ENCODE measurements at places on chromosomes 1 and 21. TPM values are rescaled to one million over a fixed set of nuclear protein-coding genes. Genes with fewer than 3 reads are reported as not detected.

- no peak for DNase-seq
Observed at GRCh38 chr1:183223467-183223866, 37.4 kb downstream of the LAMC2 start.

DNA sequence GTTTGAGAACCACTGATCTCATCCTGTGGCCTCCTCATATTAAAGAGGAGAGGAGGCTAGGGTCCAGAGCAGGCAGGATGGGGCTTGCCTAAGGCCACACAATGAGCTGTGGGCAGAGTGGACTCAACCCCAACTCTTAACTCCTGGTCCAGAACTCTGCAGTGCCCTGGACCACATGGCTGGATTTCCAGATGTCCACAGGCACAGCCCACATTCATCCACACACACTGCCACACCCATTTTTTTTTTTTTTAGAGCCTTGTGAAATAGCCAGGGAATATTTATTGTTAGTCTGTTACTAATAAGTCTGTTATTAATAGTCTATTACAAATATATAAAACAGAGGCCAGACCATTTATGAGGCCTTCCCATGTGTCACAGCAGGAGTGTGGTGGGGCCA, 192.2 kb downstream of the TRABD2B start:
- DNase-seq, result no peak

- DNase-seq, result no peak
Observed at GRCh38 chr1:55217226-55217986, 2.2 kb upstream of the USP24 start.

HSD3B2 gene
- not detected for total RNA-seq

- no peak for DNase-seq
Observed at GRCh38 chr21:33208534-33208933, 21.2 kb upstream of the IFNAR2 start.
